ENCODE measurements at places on chromosomes 2 and 18. TPM values are rescaled to one million over a fixed set of nuclear protein-coding genes. Genes with fewer than 3 reads are reported as not detected.

SKOR2 gene
- total RNA-seq: not detected

MAP3K19 gene
- total RNA-seq: not detected

KCNJ3 gene
- not detected for total RNA-seq

THOC1 gene
- 59.2 TPM for total RNA-seq

IL1R1 gene
- total RNA-seq: 0.12 TPM

GRCh38 chr2:190964170-190964795, 49.7 kb downstream of the STAT1 start:
- DNase-seq: no peak

- no peak for DNase-seq
Observed at GRCh38 chr18:27520401-27520800, 335.3 kb upstream of the CHST9 start.

GRCh38 chr2:130370490-130370889, 14.6 kb downstream of the PTPN18 start:
- DNase-seq: no peak

- DNase-seq: no peak
Observed at GRCh38 chr18:54220406-54220805, 4.1 kb downstream of the MBD2 start.

DNA sequence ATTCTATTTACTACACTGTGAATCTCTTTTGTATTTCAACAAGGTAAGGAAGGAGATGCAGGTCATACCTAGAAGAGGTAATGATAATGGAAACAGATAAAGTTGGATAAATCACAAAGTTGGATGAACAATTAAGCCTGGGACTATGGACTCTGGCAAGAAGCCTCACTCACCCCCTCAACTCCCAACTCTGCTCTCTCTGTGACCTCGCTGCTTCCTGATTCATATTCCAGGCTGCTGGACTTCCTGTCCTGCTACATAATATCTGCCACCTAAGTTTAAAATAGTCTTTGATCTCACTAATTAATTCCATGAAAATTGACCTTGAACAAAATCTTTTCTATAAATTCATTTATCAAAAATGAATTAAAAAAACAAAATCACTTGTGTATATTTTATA, 215.3 kb downstream of the CALCRL start:
- no peak for DNase-seq

GRCh38 chr2:70480468-70480867, 73.2 kb downstream of the TGFA start:
- DNase-seq: no peak

- no peak for DNase-seq
Observed at GRCh38 chr2:159410276-159410675, 123.8 kb upstream of the WDSUB1 start.

DNA sequence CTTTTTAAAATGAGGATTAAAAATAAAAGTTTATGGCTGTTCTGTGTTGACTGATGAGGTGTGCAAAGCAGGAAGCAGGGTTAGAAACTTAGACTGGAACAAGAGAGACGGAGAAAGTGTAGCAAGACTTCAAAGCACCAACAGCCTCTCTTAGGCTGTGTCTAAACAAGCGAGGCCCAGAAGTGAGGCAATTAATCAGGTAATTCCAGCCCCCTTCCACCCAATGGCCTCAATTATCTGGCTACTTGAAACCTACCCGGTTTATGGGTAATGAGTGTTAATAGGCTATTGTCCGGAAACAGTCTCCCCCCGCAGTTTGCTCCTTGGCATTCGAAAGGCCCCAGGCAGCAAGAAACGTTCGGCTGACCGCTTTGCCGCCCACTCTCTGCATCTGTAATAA, 171.7 kb upstream of the MYCN start:
- DNase-seq: no peak

Measured in SJCRH30 (cell line).